ENCODE measurements at places on chromosomes 6 and 20.
A peak's percentile ranks its signal among the peaks of the same experiment; 100 is the strongest.

- no peak for DNase-seq
Measured at GRCh38 chr20:53792946-53793536, 199.4 kb upstream of the ZNF217 start.

- DNase-seq = peak; percentile 83
Measured at GRCh38 chr6:123575188-123575587, 61.6 kb downstream of the TRDN start.

DNA sequence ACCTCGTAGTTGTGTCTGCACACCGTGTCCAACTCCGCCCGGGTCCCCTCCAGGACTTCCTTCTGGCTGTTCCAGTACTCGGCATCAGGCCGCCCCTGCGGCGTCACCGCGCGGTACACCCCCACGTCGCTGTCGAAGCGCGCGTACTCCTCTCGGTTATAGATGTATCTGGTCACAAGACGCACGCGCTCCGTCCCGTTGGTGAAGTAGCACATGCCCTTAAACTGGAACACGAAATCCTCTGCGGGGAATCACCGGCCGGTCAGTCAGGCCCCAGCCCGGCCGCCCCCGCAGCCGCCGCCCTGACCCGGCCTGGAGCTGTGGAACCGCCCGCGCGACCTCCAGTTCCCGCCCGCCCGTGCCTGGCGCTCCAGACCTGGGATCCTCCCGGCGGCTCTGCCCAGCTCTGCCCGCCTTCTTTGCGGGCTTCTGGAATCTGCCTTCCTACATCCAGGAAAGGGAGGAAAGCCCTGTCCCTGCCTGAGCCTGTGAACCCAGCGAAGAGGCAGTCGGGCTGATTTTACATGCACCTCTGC is 1.6 kb downstream of the HLA-DQB1 start:
- DNase-seq = no peak

GRCh38 chr6:84739866-84740208 is 24.6 kb downstream of the TBX18 start:
- DNase-seq = no peak

DNA sequence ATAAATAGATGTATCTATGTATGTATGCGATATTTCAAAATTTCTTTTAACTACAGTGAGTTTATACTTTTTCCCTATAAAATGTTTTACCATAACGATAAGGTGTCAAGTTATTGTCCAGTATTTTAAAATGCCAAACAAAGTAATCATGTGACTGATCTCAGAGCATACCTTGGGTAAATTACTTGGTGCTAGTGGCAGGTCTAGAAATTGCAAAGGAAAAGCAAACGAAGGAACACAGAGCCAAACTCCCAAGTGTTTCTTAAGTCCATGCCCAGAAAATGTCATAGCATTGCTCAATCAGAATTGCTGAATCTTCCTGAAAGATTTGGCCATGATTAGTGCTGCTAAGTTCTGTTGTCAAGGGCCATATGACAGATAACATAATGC is 77.5 kb downstream of the CAP2 start:
- DNase-seq = no peak

DNA sequence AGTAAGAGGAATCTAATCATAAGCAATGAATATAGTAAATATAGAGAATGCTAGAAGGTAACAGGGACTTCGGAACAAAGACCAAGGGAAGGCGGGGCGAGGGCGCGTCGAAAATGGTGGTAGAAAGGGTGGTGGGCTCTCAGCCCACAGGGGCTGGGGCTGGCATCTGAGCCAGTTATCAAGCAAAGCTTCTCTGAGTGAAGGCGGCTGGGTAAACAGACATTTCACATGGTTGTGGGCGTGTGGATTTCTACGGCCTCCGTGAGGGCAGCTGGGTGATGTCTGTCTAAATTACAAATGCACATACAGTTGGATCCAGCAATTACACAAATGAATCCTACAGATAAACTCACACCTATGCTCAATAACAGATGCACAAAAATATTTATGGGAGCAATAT is 56.6 kb downstream of the TOX2 start:
- DNase-seq = peak; percentile 55

- DNase-seq = no peak
Measured at GRCh38 chr6:7749478-7749877, 23.6 kb downstream of the BMP6 start.

DNA sequence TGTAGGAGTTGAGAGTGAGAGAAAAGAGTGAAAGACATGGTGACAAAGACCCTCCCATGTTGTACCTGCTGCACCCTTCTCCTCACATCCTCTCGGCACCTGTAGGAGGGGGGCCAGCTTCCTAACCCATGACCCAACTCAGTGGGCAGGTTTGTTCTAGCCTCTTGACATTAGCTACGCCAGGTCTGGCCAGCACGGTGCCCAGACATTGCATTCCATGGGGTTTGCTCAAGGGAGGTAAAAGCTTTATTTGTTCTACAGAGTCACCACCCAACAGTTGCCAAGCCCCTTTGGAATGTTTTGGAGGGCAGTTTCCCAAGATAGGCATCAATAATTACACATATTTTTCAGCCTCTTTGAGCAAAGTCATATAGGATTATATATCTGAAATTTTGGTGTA is 22.7 kb upstream of the TGM6 start:
- no peak for DNase-seq

DNA sequence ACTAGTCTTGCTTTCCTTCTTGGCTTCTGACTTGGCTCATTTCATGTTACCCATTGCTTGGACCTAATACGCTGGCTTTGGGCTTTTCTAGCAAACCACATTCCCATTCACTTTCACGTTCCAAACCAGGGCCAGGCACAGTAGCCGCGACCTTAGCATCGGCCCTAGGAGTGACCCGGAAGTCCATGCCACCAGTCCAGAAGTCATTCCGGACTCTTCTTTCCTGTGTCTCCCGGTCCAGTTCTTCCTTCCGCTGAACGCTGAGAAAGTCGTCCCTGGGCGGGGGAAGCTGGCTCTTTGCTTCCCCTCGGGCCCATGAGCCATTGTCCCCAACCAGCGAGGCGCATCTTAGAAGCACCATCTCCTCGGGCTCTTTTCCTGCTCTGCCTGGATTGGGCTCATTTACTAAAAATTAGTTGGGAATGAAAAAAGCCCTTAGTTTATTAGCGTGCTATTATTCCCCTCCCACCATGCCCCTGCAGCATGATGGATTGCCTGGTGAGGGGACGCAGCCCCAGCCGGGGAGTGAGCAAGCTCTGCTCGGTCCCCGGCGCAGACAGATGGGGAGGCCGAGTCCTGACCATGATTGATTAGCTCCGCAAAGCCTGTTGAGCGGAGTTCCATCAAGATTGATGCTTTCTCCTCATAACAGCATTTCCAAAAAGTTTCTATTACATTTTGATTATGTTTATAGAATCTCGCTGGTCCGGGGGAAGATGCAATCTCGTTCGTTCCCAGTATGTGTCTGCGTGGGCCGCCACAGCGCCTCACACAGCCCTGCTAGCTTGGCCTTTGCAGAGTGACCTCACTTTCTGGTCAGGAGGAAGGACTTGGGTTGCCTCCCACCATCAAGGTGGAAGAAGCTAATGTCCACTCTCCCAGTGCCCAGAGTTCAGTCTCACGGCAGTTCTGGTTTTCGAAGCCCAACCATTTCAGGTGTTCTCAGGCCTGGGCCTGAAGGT is 115.1 kb upstream of the TOP1 start:
- DNase-seq = no peak

DNA sequence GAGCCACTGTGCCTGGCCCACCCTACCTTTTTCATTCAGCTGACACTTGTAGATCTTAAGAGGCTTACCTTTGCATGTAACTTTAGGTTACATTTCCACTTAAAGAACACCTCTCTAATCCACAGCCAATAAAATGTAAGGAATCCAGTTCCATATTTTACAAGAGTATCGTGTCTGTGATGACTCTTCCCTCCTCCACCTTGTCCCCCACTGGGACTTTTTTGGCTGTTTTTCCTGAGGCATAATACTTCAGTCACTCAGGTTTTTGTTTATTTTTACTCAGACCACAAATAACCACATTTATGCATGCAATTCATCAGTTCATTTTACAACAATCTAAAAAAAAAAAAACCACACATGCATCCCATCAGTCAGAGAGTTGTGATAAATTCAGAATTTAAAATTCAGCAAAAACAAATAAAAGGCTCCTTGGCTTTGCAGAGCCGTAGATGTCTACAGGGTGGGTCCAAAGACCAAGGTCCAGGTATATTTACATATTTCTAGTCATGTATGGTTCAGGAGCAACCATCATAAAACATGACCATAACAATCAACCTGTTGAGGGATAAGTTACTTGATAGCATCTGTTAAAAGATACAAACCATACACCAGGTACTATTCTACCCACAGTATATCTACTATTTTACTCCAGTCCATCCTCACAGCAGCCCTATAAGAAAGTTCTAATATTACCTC is 9.9 kb downstream of the ATXN1 start:
- DNase-seq = no peak

GRCh38 chr6:142045380-142046278 is 87.1 kb upstream of the GJE1 start:
- no peak for DNase-seq

DNA sequence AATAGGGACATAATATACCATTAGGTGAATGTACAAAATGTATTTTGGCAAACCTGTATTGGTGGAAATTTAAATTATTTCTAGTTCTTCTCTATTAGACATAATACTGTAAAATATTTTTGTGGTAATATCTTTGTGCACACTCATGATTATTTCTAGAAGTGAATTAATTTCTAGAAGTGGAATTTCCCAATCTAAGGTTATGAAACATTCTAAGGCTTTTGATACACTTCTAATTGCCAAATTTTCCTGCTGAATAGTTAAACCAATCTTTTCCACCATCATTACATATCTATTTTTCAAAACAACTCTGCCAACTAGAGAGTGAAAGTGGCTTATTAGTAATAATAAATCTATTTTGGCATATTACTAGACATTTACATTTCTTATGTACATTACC is 1.8 kb upstream of the CCND3 start:
- no peak for DNase-seq

- no peak for DNase-seq
Measured at GRCh38 chr20:13271977-13272975, 51.2 kb downstream of the ISM1 start.

- DNase-seq = no peak
Measured at GRCh38 chr6:106451439-106451838, 90.9 kb downstream of the CRYBG1 start.

GRCh38 chr6:21019614-21020013 is 485.4 kb downstream of the CDKAL1 start:
- DNase-seq = no peak

DNA sequence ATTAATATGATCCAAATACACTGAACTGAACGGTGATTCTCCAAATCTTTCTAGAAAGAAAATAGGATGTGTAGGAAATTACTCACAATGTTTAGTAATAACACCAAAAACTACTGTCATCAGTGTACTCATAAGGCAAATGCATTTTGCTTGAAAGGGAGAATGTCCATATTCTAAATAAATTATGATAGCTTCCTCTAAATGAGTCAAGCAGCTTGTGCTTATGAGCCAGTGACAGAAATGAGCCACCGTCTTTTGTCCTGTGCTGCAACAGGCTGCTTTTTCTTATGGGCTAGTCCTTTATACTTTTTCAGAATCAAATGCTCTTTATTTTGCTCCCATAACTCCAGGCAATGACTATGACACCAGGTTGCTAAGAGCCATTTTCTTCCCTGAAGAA is 4.5 kb upstream of the ZNF451 start:
- DNase-seq = no peak

GRCh38 chr20:23090147-23090546 is 4.0 kb upstream of the CD93 start:
- DNase-seq = no peak

- DNase-seq = no peak
Measured at GRCh38 chr6:167100241-167100674, 22.6 kb upstream of the CCR6 start.

- DNase-seq = peak; percentile 74
Measured at GRCh38 chr20:35284267-35284991, at the start of gene EIF6. TSS of gene EIF6 (minus strand) at chr20:35284772. CDS start at chr20:35284487, 285 bp downstream.

GRCh38 chr6:129637340-129638054 is 72.5 kb downstream of the ARHGAP18 start:
- no peak for DNase-seq

DNA sequence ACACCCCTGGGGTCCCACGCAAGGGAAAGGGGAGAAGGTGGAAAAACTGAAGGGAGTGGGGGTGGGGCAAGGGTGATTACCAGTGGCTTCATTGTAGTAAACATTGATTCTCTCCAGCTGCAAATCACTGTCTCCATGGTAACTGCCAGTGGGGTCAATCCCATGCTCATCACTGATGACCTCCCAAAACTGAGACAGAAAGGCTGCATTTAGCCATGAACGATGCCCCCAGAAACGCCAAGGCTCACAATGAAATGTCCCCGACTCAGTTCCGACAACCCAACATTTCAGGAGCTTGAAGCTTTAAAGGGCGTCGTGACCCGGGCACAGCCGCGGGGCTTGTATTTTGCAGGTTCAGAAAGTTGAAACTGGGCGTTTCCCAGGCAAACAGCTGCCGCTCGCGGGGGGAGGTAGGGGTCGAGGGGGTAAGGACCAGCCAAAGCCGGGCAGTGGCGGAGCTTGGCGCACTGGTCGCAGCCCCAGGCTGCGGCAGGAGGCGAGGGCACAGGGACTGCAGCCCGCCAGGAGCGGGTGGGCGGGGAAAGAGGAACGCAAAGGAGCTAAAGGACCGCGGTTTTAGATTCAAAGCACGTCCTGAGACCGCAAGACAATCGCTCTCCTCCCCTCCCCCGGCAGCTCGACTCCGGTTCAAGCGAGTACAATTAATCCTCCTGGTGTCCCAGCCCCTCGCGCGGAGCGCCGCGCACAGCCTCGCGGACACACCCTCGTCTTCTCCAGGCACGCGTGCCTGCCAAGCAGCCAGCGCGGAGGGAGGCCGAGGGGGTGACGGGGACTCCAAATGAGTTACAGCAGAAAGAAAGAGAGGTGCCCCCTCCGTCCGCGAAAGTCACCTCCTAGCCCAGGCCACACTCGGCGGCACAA is 731 bp downstream of the TUBB2B start:
- DNase-seq = no peak

DNA sequence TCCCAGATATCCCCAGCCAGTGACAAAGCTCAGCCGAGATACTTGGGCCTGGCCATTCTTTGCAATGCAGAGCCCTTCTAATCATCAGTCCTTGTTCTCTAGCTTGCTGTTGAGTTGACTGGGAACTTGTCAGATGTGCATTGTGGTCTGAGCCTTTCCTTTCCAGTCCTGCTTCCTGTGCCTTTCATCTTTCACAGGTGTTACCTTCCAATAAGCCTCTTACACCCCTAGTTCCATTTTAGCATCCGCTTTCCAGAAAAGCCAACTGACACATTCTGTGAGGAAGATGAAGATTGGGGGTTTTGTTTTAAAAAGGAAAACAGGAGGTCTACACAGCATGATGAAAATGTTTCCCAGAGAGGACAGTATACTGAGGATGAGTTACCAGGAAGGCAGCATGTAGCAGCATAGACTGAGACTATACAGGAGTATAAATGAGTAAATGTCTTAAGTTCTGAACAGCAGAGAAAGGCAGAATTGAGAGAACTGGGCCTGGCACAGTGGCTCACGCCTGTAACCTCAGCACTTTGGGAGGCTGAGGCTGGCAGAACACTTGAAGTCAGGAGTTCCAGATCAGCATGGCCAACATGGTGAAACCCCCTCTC is 5.6 kb upstream of the CEP85L start:
- no peak for DNase-seq

- DNase-seq = no peak
Measured at GRCh38 chr6:148250975-148251685, 91.5 kb upstream of the SASH1 start.
